NCI-H510A (cell line): ENCODE measurements at places on chromosomes 13 and 19.

GRCh38 chr13:32824675-32825074 is 191.5 kb upstream of the KL start:
- no peak for DNase-seq

DNA sequence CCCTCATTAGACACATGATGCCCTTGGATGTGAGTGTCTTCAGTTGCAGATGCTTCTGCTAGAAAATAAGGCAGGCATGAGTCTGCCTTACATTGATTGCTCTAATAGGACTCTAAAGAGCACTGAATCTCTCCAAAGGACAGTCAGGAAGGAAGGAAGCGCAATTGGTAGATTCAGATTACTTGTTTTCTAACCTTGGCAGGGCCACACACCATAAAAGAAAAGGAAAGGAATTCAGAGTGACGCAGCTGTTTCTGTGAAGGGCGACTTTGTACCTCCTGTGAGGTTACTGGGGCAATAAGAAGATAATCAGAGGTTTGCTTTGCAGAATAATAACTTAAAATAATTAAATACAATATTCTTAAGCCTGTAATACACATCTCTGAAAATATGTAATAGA is 48.0 kb downstream of the FRY start:
- DNase-seq, result no peak

DNA sequence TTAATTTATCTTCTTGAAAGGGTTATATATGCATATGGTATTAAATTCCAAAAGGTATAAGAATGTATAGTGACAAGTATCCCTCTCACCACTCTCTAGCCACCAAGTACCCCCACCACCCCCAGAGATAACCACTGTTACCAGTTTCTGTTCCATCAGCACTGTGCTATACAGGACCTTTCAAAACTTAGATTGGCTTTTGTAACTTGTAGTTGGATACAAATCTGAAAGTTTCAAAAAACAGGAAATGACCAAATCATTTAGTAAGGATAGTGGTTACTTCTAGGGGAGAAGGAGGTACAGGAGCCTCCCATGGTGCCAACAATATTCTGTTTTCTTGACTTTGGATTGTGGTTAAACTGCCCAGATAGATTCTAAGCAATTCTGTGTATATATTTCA is 56.7 kb downstream of the AKAP11 start:
- DNase-seq, result no peak

DNA sequence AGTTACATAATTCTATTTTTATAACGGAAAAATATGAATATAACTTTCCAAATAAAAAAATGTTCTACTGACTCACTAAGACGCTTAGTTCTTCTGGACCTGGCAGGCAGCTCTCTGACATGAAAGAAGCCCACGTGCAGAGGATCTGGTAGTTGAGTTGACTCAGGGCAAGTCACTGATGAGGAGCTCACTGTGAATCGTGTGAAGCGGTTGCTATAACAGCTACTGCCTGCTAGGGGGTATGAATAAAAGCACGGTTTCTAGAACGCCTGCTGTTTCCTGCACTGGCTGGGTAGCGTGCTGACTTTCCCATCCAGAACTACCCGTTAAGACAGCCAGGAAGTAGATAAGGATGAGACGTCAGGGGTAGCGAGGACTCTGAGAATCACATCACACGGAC is 54.7 kb upstream of the WASF3 start:
- DNase-seq, result no peak

DNA sequence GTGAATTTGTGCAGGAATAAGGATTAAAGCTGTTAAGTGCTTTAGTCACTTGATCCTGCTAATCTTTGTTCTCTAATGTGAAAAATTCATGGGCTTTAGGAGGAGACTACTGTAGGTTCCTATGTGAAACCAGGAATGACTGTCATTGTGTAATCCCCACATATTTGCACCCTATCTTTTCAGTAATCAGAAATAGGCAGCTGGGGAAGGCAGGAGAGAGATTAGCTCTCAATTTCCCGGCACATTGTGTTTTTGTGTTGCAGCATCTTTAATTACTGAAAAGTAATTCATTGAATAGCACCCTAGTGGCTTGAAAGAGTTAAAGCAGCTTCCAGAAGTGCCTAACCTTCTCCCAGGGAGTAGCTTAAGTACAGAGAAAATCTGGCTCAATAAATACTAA is 282.9 kb downstream of the OLFM4 start:
- no peak for DNase-seq

GRCh38 chr19:32868206-32868950 is 1.2 kb downstream of the SLC7A9 start:
- DNase-seq, result no peak

DNA sequence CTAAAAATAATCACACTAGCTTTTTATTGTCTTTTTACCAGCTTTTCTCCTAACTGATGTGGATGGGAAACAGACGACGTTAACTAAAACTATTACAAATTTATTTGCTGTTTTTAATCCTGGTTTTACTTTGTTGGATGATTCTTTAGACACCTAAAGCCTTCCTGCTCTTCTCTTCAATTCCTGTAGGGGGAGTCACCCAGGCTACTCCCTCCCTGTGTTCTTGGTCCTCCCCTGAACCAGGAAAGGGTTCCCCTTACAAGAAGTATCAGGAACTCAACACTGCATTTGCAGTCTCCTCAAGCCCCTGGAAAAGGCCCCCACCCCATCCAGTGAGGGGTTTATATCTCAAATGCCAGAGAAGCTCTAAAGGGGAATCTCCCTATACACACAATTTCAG is 206.1 kb downstream of the SUCLA2 start:
- DNase-seq, result no peak
